HepG2 (cell line): ENCODE measurements at places on chromosomes 1 and 21. TPM values are rescaled to one million over a fixed set of nuclear protein-coding genes. Genes with fewer than 3 reads are reported as not detected.

DNA sequence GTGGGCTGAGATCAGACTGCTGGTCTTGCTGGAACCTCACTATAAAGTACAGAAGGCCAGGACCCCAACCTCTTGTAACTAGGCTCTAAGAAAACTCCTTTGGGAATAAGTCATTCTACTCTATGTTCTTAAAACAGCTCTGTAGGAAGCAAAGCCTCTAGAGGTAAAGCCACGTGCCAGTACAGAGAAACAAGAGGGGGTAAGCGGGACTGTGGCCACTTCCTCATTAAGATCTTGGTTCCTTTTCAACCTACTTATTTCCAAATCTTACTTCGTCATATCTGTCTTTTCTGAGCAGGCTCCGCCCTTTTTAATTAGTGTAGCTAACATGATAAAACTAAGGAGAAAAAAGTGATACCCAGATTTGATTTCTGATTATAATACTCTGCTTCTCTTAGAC is 3.8 kb downstream of the NCSTN start:
- DNase-seq = no peak

GRCh38 chr1:228463009-228463558 is 24.1 kb upstream of the RNF187 start:
- no peak for DNase-seq

- no peak for DNase-seq
Observed at GRCh38 chr1:75115654-75116053, 18.5 kb upstream of the LHX8 start.

DNA sequence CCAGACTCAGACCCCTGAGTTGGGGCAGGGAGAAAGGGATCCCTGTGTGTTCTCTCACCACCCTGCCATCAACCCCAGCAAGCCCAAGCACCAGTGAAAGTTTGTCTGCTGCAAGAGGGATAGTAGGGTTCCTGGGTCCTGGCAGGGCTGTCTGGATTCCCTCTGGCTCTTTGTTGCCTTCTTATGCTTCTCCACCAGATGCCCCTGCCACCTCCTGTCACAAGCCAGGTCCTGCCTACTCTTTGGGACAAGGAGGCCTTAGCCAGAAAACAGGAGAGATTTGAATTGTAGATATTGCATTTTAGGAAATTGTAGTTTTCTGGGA is 21.7 kb downstream of the UBE2T start:
- DNase-seq = no peak

GRCh38 chr1:204415351-204415750 is 3.7 kb upstream of the PPP1R15B start:
- no peak for DNase-seq

GRCh38 chr1:205144046-205144720 is 22.4 kb upstream of the RBBP5 start:
- no peak for DNase-seq

DNA sequence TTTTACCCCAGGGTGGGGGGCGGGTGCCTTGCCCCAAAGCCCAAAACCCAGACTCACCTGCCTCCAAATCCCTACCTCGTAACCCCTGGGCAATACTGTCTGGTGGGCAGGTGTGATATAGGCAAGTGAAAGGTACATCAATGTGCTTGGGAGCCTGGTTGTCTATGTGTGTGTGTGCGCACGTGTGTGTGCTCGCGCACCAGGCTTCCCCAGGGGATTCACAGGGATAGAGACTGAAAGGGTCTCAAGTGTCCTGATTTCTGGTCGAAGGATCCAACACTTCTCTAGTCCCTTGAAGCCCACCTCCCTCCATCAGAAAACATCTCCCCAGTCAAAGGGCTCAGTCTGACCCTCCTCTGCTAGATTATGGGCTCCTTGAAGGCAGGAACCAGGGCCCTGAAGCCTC is 28.9 kb upstream of the EPB41 start:
- no peak for DNase-seq

DNA sequence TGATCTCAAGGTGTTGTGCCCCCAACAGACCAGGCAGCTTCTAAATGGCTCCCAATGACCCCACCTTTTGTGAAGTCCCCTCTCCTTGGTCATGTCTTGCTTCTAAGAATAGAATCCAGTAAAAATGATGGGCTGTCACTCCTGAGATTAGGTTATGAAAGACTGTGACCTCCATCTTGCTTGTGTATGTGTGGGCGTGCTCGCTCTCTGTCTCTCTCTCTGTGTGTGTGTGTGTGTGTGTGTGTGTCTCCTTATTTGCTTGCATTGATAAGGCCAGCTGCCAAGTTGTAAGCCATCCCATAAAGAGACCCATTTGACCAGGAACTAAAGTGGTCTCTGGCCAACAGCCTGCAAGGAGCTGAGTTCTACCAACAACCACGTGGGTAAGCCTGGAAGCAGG is 22.9 kb upstream of the TMEM51 start:
- DNase-seq = no peak

- DNase-seq = no peak
Observed at GRCh38 chr1:58249388-58249736, 297.2 kb downstream of the OMA1 start.

GRCh38 chr21:45578176-45578801 is 36.0 kb upstream of the SLC19A1 start:
- peak; percentile 30 for DNase-seq

- peak; percentile 93 for DNase-seq
Observed at GRCh38 chr1:9717193-9718005, 65.9 kb downstream of the PIK3CD start.

GRCh38 chr21:15159382-15160020 is 94.7 kb upstream of the NRIP1 start:
- DNase-seq = no peak

- no peak for DNase-seq
Observed at GRCh38 chr1:228391411-228392020, 15.1 kb downstream of the TRIM11 start.

- DNase-seq = no peak
Observed at GRCh38 chr1:168101336-168101735, 35.4 kb downstream of the GPR161 start.

GRCh38 chr1:197696372-197696771 is 78.9 kb downstream of the DENND1B start:
- DNase-seq = no peak

TMEM53 gene
- polyA plus RNA-seq = 20.2 and 22.3 TPM in 2 replicates

REN gene
- polyA plus RNA-seq = 0.05 TPM in 1 of 2 replicates, not detected in the other

LRRC7 gene
- polyA plus RNA-seq = not detected in 2 replicates

COP1 gene
- polyA plus RNA-seq = 15.0 and 20.5 TPM in 2 replicates

ARHGEF10L gene
- 78.3 and 107 TPM in 2 replicates for polyA plus RNA-seq
